Anterior cingulate cortex (tissue), 58 donors: ENCODE measurements at places on chromosomes 13 and 19.

DNA sequence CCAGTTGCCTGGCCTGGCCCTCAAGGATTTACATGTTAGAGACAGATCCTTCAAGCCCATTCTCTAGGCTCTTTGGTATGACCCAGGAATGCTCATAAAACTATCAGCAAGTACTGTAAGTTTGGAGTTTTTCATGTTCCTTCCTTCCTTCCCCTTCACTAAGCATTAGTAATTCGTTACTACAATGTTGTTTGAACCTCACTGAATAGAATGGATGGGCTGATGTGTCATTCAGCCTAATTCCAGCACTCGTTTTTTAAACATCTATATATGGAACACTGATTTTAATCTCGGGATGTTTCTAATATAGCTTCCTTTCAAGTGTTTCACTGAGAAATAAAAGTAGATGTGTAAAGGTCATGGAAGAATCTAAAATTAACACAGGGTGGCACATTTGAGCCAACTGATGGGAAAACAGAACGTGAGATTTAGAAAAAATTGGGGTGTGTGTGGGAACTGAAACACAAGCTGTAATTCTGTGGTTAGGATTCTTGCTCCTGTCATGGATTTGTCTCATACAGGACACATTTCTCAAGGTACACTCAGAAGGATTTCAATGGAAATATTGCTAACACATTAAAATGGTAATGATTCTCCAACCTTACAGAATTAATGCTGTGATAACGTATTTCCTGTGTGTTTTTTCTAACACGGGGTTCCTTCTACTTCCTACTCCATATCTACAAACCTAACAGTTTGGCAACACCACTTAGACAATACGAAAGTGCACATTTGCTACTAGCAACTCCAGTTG is 93.4 kb downstream of the FLT1 start:
- DNase-seq: no peak

GRCh38 chr13:27593267-27593666 is 27.1 kb downstream of the LNX2 start:
- DNase-seq: no peak

DNA sequence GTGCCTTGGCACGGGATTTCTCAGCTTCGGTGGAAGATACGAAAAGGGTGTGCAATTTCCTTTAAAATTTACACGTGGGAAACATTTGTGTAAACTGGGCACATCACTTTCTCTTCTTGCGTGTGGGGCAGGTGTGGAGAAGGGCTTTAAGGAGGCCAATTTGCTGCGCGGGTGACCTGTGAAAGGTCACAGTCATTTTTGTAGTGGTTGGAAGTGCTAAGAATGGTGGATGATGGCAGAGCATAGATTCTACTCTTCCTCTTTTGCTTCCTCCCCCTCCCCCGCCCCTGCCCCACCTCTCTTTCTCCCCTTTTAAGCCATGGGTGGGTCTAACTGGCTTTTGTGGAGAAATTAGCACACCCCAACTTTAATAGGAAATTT is 7.2 kb downstream of the SLITRK5 start:
- DNase-seq: no peak

DNA sequence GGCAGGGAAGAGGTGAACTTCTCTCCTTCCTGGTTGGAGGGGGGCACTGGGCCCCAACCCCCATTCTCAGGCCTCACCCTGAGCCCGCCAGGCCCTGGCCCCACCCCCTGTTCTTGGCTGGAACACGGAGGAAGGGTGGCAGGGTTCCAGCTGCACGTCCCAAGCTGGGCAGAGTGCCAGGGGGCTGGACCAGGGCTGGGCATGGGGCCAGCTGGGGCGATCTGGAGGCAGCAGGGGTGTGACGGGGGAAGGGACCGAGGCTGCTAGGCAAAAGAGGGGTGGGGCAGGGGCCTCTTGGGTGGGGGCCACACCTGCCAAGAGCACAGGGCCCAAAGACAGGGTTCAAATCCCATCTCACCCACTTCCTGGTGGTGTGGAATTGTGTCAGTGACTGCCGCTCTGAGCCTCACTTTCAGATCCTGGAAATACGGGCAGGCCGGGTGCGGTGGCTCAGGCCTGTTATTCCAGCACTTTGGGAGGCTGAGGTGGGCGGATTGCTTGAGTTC is 2.2 kb downstream of the HIF3A start:
- peak; percentile 75 for DNase-seq

GRCh38 chr13:32195713-32196112 is 119.5 kb downstream of the ZAR1L start:
- no peak for DNase-seq

GRCh38 chr13:28655561-28655960 is 3.4 kb upstream of the POMP start:
- DNase-seq: no peak

GRCh38 chr19:44598880-44599279 is 14.5 kb upstream of the IGSF23 start:
- DNase-seq: no peak
